ENCODE measurements at places on chromosomes 3 and 15.
A peak's percentile ranks its signal among the peaks of the same experiment; 100 is the strongest.

DNA sequence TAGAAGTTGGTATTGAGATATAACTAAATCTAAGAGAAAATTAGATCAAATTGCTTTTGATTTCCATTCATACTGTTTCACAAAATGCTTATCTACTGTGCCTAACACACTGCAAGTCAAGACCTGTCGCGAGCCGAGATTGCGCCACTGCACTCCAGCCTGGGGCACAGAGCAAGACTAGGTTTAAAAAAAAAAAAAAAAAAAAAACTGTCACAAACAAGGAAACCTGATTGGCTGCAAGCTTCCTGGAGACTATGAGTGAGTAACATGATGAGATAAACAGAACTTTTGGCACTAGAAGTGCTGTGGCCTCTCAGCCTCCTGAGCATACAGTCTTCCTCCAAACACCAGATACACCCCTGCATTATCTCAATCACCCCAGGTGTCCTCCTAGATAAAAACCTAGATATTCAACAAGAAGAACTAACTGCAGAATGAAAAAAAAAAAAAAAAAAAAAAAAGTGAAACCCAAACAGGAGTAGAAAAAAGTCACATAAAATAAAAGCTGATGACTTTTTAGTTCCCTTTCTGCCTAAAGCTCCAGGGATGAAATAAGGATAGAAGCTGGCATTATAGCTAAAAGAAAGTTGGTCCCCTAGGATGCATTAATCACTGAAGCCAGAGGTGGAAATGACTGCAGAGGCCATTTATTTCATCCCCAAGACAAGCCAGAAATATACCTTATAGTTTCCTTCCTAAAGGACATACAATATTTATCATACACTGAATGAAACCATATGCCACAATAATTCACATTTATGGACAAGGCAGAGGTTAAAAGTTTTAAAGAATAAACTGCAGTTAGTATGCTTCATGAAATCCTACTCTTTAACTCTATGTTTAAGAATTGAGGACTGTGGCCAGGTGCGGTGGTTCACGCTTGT lies 82.4 kb downstream of the P3H2 start:
- DNase-seq = no peak

- DNase-seq = no peak
These were observed 128.3 kb downstream of the ATP10A start for GRCh38 chr15:25734680-25735355.

GRCh38 chr3:153166206-153166605 lies 4.2 kb downstream of the RAP2B start:
- DNase-seq = peak; percentile 22

- no peak for DNase-seq
These were observed 1.4 kb downstream of the SOX14 start for GRCh38 chr3:137765310-137766033.

GRCh38 chr3:71303627-71304200 lies 279.8 kb downstream of the FOXP1 start:
- DNase-seq = no peak

DNA sequence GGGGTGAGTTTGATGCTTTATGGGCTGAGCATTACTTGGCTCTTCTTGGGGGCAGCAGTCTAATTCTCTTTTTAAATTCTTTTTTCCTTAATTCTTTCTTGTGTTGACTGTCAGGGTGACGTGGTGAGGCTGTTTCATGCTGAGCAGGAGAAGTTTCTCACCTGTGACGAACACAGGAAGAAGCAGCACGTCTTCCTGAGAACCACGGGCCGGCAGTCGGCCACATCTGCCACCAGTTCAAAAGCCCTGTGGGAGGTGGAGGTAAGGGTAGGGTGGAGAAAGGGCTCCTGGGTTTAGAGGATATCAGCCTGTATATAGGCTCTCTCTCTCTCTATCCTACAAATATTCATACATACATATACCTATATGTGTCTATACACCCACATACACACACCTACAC lies 152.3 kb downstream of the ITPR1 start:
- no peak for DNase-seq

DNA sequence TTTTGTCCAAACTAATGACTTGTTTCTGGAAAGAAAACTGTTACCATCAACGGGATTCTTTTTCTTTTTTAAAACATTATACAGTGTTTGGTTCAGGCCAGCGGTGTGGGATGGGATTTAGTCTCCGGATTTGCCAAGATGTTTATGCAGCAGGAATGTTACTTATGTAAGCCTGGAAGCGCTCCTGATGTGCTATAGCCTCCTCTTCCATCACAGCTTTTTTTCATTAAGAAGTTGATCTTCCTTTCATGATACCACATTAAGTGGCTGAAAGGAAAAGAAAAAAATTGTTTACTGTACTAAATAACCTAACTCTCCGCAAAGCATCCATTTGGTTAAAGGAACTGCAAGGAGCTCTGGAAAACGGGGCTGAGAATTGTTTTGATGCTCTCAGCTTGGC lies 120.5 kb upstream of the ALDH1A3 start:
- no peak for DNase-seq

GRCh38 chr3:152234657-152235375 lies 33.9 kb upstream of the MBNL1 start:
- DNase-seq = no peak

DNA sequence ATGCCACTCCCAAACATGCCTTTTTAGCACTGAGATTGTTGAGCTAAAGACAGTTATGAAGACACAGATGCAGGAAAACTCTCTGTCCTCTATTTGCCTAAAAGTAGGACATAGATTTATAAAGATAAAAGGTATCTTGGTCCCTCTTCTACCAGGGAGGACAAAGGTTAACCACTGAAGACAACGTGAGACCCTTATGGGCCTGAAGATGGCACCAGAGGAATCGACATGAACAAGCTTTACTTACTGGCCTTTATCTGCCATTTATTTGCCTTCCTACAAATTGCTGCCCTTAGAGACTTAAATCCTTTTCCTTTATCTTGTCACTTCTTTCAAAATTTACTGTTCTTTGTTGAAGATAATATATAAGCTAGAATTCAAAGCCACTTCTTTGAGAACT lies 109.7 kb upstream of the FAM3D start:
- DNase-seq = no peak

DNA sequence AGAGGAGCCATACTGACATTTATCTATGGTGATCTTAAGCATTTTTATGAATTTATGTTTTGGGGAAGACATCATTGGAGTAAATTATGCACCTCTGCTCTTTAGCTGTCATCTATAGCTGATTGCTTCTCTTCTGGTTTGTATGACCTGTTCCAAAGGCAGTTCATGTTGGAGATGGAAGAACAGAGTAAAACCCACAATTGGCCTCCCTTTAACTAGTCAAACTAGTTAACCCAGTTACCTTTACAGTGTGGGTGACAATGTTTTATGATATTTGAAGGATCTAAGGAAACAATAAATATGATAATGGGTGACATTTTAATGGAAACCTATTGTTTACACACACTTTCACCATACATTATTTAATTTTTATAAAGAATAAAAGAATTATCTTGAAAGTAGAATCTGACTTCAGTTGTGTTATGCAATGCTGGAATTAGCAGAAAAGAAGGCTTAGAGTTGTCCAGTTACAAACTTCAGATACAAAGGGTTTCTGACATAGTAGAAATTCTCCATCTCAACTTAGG lies 263.5 kb downstream of the NFKBIZ start:
- no peak for DNase-seq

- DNase-seq = no peak
These were observed 10.8 kb downstream of the PRICKLE2 start for GRCh38 chr3:64214381-64215018.

DNA sequence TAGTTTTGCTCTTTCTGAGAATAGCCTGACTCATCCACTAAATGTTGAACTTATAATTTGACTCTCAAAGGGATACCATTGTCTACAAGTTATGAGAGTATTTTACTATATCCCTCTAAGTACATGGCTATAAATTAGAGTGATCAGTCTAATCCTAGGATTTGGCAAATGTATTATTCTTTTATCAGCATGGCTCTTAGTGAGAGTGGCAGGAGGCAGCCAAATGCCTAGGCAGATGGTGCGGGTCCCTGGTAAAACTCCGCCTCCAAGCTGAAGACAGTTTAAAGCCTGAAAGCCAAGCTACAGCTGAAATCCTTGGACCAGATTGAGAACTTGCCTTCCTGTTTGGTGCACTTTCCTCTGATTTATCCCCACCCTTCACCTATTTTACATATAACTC lies 631.8 kb downstream of the SQOR start:
- DNase-seq = no peak

DNA sequence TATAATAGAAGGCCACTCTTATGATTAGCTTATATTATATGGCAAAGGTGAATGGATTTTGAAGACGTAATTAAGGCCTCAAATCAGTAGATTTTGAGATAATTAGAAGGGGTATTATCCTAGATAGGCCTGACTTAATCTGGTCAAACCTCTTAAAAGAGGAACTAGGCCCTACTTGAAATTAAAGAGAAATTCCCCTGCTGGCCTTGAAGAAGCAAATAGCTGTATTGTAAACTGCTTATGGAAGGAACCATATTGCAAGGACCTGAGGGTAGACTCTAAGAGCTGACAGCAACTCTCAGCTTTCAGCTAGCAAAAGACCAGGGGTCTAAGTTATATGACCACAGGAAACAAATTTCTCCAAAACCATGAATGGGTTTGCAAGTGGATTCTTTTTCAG lies 219.0 kb upstream of the ONECUT1 start:
- no peak for DNase-seq

- DNase-seq = no peak
These were observed 117.9 kb downstream of the TLE3 start for GRCh38 chr15:69979783-69980182.

GRCh38 chr15:89785064-89785773 lies 9.1 kb downstream of the MESP2 start:
- no peak for DNase-seq

DNA sequence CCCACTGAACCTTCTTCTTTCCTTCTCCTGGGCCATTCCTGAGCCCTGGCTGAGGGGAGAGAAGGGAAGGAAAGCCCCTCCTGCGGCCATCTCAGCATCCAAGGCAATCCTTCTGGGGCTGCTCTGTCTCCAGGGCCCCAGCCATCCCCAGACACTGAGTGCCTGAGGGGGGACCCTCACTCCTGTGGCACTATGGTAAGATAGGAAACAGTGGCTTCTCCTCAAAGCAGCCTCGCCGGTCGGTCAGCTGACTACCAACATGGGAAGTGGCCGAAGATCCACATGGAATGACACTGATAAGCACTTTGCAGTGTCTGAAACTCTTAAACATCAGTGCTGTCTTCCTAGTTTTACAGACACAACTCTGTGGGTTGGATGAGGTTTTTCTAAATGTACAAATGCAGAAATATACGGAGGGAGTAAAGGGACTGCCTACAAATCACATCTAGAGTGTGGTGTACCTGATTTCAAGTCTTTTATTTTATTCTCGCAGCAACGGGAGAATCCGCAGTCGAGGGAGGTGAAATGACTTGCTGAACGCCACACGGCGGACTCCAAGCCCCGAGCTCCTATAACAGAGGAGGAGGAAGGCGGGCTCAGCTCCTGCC lies 973 bp upstream of the ITPKA start:
- no peak for DNase-seq

- DNase-seq = no peak
These were observed 17.7 kb downstream of the CTNNB1 start for GRCh38 chr3:41216993-41217392.
